Fibroblast of upper back skin (primary cell): ENCODE measurements at places on chromosomes 3 and 15.

DNA sequence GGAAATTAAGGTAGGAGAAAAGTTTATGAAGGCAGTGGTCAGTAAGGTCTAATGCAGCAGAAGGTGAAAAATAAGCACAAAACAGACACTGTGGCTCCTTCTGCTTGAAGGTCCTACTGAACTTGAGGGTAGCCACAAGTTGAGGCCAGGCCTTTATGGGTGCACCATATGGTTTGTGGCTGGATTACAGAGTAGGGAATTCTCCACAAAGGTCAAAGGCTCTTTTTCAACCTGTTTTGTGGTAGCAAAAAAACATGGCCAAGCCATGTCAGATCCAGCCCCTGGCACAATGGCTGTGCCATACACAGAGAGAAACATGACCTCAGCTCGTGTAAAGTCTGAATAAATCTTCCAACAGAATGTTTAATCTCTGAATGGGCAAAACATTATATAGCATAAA, 214.0 kb downstream of the SATB1 start:
- DNase-seq, result no peak

DNA sequence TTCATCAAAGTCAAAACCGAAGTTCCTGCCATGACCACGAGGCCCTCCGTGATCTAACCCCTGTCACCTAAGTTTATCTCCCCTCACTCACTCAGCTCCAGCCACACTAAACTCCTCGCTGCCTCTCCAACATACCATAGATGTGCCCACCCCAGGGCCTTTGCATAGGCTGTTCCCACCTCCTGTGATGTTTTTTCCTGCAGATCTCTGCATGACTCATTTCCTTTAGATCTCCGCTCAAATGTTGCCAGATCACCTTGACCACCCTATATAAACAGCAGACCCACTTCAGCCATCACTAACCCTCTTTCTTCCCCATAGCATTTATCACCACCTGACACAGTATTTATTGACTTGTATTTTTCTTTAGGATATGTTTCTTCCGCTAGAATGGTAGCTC, 58.5 kb downstream of the HRH1 start:
- DNase-seq, result no peak

GRCh38 chr3:183310936-183311335, 57.9 kb downstream of the B3GNT5 start:
- no peak for DNase-seq

DNA sequence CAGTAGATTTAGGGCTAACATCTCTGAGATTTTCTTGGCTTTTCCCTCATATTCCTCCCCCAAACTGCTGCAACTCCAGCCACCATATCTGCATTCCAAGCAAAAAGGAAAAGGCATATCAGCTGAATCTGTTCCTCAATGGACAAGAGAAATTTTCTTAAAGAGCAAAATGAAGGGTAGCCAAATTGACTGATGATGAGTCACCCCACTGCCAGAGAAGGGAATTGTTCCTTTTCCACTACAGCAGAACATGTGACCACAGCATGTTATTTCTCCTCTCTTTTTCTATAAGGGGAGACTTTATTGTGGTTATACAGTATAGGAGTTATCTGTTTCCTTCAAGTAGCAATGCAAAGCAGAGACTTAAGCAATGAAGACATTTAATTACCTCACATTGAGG, 172.5 kb downstream of the MTHFS start:
- DNase-seq, result peak; percentile 89

DNA sequence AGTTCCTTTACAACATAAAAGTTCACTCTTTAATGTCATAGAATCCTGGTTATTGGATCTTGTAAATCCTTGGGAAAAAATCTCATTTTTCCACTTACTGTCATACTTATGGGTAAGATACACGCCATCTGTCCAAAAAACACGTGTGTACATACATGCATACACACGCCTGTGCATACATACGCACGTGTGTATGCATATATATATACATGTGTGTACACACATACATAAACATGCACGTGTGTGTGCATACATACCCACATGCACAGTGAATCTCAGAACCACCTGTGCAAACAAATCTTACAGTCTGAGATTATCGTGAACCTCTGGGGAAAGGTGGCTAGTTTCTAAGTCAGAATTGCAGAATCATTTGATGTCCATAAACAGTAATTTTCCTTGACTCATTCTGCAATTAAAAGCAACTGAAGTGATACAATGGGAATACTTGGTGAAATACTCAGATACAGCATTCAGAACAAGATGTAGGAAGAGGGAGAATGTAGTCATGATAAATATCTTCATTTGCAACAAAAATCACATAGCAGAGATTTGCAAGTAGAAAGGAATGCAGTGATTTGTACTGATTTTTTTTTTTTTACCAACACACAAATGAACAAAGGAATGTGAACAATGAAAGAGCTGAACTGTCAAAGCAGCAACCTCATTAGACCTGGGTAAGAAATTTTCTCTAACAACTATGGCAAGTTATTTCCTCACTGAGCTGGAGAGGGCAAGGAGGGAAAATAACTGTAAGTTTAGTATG, 160.6 kb upstream of the POU1F1 start:
- DNase-seq, result peak; percentile 82

DNA sequence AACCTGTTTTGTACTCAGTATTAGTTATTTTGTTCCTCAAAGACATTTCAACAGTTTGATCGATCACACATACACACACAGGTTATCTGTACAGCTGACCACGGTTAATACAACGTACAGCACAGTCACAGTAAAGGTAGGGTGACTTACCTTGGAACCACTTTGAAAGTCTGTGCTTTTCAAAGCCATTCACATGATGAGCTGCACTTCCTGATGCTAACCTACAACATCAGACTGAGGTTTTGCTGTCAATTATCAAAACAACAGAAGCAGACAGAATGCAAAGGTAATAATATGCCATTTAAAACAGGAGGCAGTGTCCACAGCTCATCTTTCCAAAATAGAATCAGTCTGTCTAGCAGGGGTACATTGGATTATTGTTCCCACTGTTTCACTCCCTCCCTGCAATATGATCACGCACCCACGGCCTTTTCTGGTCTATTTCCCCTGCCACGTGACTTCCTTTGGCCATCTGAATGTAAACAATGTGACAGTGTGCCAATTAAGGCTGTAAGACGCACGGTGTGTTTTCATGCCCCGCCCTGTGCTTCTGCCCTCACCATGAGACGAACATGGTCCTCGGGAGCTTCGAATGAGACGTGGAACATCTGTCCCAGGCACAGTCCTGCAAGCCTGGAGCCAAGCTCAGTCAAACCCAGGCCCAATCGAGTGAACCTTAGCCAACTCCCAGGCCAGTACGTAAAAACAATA, 102.4 kb downstream of the FMN1 start:
- DNase-seq, result no peak

- DNase-seq, result no peak
Measured at GRCh38 chr3:117074826-117075225, 365.2 kb downstream of the TUSC7 start.

- DNase-seq, result peak; percentile 24
Measured at GRCh38 chr15:72155003-72155621, 36.9 kb downstream of the SENP8 start.

- DNase-seq, result peak; percentile 75
Measured at GRCh38 chr15:94174399-94174802, 57.0 kb upstream of the MCTP2 start.

DNA sequence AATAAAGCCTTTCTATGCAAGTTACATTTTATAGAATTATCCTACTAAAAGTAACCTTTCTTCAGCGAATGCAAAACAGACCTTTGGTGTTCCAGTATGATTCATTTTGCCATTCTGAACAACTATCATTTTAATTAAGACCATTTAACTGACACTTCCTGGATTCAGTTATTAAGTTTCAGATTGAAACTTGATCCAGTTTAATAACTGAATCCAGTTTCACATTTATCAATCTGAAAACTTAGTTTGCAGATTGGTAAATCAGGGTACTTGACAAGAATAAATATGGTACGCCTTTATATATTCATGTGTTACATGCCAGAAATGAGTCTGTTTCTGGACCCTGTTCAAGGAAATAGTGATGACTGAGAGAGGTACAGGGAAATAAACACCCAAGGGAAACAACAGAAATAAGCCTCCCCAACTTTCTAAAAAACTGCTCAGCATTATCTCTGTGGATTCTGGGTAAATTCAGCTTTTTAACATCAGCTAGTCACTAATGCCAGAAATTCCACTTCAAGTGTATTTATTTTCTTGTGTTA, 23.3 kb upstream of the NFKBIZ start:
- peak; percentile 34 for DNase-seq

DNA sequence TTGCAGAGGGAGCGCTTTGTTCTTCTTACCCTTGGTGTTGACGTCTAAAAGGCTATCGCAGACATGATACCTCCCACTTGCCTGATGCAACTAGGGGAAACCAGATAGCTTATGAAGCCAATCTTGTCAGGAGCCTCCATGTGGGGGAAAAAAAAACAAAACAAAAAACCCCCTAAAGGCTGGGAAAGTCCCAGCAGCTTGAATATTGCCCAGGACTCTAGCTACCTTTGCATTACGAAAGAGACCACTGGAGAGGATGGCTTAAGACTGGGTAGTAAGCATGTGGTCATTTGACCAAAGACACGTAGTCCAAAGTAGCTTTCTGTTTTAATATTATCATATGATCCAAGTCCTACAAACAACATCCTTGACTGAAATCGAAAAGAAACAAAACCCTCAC, 120.7 kb upstream of the WNT5A start:
- peak; percentile 24 for DNase-seq

DNA sequence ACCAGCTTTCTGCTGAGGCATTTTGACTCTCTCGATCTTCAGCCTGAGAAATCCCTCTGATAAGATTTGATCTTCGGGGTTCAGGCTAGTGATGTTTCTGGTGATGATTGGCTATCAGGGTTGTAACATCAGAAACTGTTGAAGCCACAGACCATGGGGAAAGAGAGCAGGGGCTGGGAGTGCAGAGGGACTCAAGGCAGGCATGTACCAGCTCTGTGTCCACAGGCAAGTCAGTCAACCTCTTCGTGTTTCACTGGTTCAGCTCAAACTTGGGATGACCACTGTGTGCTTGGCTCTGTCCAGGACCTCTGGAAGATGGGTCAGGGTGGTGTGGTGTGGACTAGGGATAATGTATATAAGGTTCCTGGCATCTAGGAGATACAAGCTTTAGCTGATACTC, 116.5 kb downstream of the EEFSEC start:
- DNase-seq, result no peak

GRCh38 chr3:174737966-174738365, 121.2 kb upstream of the NAALADL2 start:
- no peak for DNase-seq

GRCh38 chr3:179730506-179730905, 77.7 kb downstream of the USP13 start:
- no peak for DNase-seq

GRCh38 chr3:125011941-125012340, 43.9 kb downstream of the HEG1 start:
- DNase-seq, result peak; percentile 34

DNA sequence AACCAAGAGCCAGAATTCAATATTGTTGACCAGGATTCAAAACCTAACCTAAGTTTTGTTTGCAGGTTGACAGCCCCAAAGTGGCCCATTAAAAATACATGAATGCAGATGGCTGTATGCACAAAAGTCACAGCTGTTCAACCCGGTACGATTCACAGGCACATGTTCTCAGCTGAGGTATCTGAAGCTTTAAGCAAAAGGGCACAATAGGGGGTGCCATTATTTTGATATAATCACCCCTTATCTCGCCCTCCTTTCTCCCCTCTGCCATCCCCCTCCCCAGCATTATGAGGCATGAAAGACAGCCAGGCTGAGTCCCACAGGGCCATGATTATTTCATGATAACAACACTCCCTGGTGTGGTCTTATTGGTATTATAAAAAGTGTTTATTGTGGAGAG, 264.9 kb downstream of the EBLN2 start:
- DNase-seq, result no peak
